ENCODE measurements at places on chromosomes 16 and 17.

DNA sequence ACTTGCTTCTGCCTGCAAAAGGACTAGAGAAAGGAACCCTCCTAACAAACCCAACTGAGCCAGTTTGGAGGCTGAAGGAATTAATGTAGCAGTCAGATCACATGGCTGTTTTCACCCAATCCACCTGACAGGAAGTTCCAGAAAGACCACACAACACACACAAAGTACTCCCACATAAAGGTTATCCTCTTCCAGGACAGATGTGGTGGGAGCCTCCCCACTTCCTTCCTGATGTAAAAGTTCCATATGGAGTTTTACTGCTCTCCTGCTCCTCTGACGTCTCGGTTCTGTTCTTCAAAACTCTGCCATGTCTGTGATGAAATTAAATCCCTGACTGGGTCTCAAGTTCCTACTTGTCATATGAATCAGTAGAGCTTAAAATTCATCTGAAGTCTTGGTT, 497.0 kb upstream of the HSBP1 start:
- DNase-seq, result no peak

GRCh38 chr17:7703584-7704479, 1.2 kb upstream of the EFNB3 start:
- DNase-seq, result no peak

GRCh38 chr17:81924557-81925532, 2.7 kb downstream of the MAFG start:
- no peak for DNase-seq

- no peak for DNase-seq
Observed at GRCh38 chr17:27824745-27825144, 24.4 kb upstream of the NOS2 start.

- DNase-seq, result no peak
Observed at GRCh38 chr16:27761816-27762215, 211.9 kb downstream of the KATNIP start.

DNA sequence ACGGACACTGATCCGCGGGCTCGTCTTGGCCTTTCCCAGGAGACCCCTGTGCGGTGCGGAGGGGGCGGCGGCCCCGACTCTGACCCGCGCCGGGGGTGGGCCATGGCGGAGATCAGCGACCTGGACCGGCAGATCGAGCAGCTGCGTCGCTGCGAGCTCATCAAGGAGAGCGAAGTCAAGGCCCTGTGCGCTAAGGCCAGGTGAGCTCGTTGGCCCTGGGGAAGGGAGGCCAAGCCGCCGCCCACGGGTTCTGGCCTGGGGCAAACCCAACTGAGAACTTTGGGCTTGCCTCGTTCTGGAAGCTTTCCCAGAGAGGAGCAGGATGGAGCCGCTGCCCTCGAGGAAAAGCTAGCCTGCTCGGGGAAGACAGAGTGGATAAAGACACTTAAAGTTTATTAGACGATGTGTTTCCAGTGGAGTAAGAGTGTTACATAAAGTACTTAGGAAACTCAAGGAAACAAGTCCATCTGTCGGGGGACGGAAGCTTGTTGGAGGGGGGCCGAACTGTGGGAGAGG, 540 bp downstream of the PPP4C start:
- no peak for DNase-seq

DNA sequence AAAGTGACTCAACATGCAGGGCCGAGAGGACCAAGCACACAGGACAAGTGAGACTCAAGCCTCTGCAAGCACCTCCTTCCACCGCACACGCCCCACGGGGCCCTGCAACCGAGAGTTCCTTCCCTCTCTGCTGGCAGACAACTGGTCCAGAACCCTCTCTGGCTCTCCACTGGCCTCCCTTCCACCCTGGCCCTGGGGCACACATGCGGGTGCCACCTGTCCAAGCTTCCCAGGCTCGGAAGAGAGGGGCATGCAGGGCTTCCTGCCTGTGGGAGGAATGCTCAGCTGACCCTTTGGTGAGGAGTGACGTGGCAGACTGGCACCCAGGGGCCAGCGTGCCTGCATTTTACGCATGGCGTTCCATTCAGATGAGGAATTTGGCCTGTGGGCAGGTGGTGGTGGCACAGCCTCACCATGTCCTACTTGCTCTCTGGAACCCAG, 59.8 kb downstream of the PIPOX start:
- no peak for DNase-seq

- DNase-seq, result no peak
Observed at GRCh38 chr17:48513097-48513496, 17.7 kb downstream of the HOXB1 start.

GRCh38 chr17:22717211-22717610, 1024.9 kb downstream of the KCNJ18 start:
- DNase-seq, result no peak

DNA sequence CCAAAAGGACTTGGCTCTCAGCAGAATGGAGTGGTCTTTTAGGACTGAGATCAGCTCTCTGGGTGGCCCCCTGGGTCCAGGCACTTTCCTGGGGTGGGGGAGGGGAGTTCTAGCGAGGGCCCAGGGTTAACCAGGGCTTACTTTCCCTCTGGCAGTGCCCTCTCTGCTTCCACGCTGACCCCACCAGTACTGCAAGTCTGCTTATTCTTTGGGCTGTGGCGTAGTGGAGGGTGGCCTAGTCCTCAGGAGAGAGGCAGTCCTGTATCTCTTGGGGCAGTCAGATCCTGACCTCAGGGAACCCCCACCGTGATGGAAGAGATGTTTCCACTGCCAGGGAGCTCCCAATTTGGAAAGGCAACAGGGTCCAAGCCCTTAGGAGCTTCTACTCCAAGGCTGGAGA, 79.4 kb downstream of the CCDC182 start:
- DNase-seq, result no peak

DNA sequence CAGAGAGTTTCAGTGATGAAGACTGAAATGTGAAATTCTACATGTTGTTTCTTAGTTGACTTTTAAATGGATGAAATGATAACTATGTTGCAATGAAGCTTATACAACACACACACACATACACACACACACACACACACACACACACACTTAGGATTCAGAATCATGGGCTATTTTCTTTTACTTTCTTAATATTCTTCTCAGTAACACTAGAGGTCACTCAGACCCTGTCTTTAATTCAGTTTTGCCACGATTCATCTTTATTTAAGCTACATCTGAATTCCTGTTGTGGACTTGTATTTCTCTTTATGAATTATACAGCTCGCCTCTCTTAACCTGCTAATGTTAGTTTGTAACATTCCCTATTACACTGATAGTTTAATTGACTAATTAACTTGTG, 109.6 kb upstream of the GOT2 start:
- no peak for DNase-seq

DNA sequence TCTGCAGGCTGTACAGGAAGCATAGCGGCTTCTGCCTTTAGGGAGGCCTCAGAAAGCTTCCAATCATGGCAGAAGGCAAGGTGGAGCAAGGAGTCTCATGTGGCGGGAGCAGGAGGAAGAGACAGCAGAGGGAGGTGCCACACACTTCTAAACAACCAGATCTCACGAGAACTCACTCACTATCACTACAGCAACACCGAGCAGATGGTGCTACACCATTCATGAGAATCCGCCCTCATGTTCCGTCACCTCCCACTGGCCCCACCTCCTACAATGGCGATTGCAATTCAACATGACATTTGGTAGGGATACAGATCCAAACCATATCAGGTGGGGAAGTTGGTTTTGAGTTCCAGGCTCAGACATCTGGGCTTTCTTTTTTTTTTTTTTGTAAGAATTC, 31.9 kb upstream of the NUDT7 start:
- no peak for DNase-seq

DNA sequence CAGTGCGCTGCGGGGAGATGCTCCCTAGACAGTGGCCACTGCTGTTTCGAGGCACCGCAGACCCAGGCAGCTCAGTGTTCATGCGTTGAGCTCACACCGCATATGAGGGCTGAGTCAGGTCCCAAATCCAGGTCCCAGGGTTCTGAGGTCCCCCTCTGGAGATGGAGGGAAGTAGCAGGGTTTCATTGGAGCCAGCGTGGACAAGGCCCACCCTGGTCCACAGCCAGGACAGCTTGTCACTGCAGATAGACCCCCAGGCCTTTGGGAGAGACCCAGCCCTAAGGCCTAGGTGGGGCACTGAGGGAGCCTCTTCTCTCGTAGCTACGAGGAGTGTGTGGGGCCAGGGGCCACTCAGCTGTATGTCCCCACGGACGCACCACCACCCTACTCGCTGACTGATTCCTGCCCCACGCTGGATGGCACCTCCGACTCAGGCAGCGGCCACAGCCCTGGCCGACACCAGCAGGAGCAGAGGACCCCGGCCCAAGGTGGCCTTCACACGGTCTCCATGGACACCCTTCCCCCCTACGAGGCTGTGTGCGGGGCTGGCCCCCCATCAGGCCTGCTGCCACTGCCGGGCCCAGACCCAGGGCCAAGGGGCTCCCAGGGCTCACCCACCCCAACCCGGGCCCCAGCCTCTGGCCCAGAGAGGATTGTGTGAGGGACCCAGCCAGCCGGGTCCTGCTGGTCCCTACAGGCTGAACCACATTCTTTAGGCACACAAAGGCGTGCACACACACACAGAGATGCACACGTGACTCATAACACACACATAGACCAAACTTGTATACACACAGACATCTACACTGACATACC, 53.4 kb downstream of the BEAN1 start:
- no peak for DNase-seq

- DNase-seq, result no peak
Observed at GRCh38 chr16:64445649-64446048, 676.2 kb downstream of the CDH11 start.

DNA sequence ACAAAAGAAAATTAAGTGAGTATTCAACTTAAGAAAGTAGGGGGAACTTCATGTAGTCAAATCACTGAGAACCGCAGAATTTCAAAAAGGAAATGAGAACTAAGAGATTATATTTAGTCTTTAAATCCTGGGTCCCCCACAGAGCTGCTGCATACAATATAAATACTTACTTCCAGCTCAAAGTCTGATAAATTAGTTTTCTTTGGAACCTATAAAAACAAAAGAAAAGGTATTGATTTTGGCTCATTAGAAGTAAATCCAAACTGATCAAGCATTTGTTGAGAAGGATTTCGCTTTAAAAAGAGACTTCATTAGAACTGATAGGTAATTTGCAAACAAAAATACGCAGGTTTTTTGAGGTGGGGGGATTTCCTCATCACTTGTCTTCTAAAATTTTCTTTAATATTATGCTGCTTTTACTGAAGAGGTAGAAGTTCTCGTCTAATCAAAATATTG, 21.9 kb downstream of the PARN start:
- DNase-seq, result no peak

GRCh38 chr17:49292901-49293300, 62.3 kb upstream of the PHOSPHO1 start:
- DNase-seq, result no peak

DNA sequence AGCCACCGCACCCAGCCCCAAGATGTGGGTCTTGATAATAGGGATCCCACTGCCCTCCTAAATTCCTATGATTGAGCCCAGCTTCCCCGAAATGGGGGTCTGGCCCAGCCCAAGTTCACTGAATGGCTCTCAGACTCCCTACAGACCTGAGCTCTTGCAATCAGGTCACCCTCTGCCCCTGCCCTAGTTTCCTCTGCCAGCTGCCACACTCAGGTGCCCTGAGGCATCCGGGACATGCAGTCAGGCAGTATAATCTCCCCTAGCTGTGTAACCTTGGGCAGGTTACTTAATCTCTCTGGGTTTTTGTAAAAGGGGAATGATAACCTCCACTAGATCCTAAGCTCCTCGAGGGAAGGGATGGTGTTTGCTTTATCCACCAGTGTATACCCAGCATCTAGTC, 61.1 kb upstream of the TOB1 start:
- DNase-seq, result no peak

- DNase-seq, result peak; percentile 58
Observed at GRCh38 chr16:17578981-17579874, 108.5 kb upstream of the XYLT1 start.

DNA sequence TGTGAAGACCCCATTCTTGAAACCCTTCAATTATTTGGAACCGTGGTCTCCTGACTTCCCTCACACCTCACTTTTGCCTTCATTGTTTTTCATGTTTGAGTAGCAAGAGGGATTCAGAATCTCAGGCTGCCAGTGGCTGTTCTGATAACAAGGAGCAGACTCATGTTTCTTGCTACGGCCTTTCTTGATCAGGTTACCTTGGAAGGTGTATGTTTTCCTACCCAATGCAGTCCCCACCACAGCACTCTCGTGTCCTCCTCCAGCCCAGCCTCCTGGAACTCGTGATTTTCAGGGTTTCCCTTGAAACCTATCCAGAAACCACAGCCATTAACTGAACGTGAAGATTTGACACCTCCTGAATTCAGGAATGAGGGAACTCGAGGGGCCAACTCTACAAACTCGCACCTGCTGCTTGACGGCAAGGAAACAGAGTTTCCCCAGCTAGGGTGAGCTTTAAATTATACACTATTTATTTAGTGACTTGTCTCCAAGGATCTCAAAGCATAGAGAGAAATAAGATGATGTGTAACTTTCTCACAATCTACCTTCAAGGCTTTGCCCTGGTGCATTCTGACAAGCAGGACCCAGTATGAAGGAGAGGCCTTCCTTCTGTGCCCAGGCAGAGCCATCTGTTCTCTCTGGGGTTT, 1.6 kb downstream of the ZFHX3 start:
- no peak for DNase-seq

GRCh38 chr16:81275795-81276194, 37.3 kb downstream of the BCO1 start:
- DNase-seq, result no peak

- no peak for DNase-seq
Observed at GRCh38 chr17:48002266-48002915, 31.5 kb downstream of the CDK5RAP3 start.

DNA sequence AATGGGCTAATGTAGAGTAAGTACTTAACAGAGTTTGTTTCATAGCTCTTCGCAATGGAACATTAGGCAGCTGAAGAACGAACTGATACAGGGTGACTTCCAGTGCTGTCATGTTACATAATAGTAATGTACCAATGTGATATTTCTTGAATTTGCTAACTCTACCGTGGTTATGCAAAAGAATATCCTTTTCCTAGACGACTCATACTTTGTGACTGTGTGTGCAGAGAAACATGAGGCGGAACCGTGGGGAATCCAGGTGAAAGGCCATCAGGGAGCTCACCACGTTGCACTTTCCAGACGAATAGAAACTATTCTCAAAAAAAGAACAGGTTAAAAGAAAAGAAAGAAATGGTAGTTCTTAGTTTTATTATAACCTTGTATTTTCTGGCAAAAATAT, 13.2 kb downstream of the NOB1 start:
- DNase-seq, result no peak

DNA sequence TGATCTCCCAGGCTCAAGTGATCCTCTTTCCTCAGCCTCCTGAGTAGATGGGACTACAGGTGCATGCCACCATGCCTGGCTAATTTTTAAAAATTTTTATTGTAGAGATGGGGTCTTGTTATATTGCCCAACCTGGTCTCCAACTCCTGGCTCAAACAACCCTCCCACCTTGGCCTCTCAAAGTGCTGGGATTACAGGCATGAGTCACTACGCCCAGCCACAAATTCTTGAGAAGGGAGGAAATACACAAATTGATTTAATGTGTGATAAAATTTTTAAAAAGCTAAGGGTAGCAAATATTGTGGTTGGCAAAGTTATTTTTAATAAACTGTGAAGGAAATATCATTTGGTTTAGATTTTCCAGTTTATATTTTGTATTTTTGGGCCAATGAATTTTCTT, 9.6 kb downstream of the ITGAD start:
- no peak for DNase-seq

GRCh38 chr17:63390090-63390489, 56.0 kb downstream of the CYB561 start:
- DNase-seq, result no peak
